ENCODE measurements at places on chromosomes 16 and 17.

- DNase-seq = no peak
These were observed 11.5 kb downstream of the CEP295NL start for GRCh38 chr17:78891406-78892061.

DNA sequence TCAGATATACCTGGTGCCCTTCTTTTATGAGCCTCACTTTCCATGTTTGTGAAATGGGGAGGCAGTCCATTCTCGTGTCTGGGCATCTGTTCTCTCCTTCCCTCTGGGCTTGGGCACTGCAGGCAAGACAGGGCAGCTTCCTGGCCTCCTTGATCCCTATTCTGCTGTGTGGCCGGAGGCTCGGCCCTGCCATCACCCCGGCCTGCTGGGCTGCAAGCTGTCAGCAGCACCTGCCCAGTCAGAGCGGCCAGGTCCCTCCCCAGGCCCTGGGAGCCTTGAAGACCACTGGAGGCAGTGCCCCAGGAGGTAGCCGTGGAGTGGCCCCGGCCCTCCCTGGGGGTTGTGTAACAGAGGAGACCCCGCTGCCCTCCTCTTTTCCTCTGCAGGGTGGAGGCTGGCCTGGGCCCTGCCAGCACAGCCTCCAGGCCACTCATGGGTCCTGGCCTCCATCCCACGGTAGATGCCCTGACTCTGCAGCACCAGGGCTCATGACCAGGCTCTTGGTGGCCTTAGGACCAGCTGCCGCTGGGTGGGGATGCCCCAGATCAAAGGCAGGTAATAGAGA lies 9.2 kb downstream of the KCNJ12 start:
- DNase-seq = no peak

GRCh38 chr17:42653179-42654124 lies 5.6 kb upstream of the TUBG2 start:
- DNase-seq = no peak

DNA sequence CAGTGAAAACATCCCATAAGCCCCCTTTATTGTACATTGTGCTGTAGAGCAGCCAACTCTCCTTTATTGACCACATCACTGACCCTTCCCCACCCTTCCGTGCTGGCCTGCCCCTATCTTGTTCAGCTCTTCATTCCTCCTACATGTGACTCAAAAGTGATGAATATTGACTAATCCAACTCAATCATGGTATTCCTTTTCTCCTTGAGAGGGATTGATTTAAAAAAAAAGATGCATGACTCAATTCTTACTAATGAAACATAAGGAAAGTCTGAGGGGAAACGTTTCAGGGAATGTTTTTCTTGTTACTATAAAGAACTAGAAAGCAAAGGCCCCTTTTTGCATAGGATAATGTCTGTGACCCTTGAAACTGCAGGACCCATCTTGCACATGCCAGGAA lies 125.2 kb upstream of the SOX9 start:
- DNase-seq = no peak

- peak; percentile 45 for DNase-seq
These were observed 9.3 kb downstream of the ZACN start for GRCh38 chr17:76088041-76088867.

Data from Caco-2 (cell line).